Smooth muscle cell of bladder (primary cell): ENCODE measurements at places on chromosomes 7 and 10. TPM values are rescaled to one million over a fixed set of nuclear protein-coding genes. Genes with fewer than 3 reads are reported as not detected.

RET gene
- 0.28 and 0.55 TPM in 2 replicates for total RNA-seq

PDE1C gene
- 0.92 and 2.7 TPM in 2 replicates for total RNA-seq

NUTM2E gene
- under 0.01 TPM in 1 of 2 replicates, not detected in the other for total RNA-seq

HECW1 gene
- 3.1 and 3.8 TPM in 2 replicates for total RNA-seq

ASB15 gene
- total RNA-seq = not detected in 2 replicates

CALML3 gene
- under 0.01 TPM in 1 of 2 replicates, not detected in the other for total RNA-seq

GIMAP7 gene
- 0.09 TPM in 1 of 2 replicates, not detected in the other for total RNA-seq
